Inflammatory macrophage treated with lipopolysaccharide for 4 hours (primary cell): ENCODE measurements at places on chromosomes 3 and 15.

DNA sequence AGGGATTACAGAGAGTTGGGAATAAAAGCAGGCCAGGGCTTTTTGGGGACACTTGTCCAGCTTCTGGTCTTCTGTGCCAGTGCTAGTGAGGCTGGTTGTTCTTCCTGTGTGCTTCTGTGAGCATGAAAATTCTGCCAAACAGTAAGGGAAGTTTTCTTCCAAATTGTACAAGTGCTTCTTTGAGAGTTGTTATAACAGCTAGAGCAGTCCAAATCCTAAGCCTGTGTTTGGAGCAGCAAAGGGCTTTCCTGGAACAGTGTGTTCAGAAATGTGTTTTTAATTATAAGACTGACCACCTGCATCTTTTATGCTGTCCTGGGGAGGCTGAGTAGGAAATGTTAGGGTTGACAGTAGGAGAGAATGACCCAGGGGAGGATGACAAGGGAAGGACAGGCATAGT, 223.0 kb upstream of the P2RY1 start:
- no peak for DNase-seq

GRCh38 chr3:58799271-58799670, 132.7 kb upstream of the FAM3D start:
- no peak for DNase-seq

DNA sequence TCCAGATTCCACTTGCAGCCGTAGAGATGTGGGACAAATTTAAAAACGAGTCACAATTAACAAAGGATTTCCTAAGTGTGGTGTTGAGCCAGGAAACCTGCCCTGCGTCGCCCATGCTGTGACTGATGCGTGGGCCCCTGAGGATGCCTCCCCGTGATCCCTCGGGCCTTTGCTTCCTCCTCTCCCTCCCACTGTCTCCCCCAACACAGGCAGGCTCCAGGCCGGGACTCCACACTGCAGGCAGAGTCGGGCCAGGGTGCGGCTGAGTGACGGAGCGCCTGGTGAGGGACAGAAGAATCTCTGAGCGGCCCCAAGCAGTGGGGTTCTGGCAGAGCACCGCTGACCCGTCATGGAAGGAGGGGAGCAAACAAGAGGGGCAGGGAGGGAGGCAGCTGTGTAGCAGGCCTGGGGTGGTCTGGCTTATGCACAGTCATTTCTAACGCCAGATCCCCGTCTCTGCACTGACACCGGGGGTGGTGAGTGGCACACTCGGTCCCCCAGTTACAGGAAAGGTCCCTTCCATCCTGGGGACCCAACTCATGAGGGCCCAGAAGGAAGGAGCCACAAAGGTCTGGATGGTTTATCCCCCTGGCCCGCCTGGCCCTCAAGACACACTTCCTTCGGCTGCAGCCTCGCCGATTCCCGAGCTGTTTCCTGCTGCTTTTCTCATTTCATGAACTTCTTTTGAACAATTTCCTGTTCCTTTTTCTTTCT, 91.0 kb downstream of the XXYLT1 start:
- DNase-seq: no peak

DNA sequence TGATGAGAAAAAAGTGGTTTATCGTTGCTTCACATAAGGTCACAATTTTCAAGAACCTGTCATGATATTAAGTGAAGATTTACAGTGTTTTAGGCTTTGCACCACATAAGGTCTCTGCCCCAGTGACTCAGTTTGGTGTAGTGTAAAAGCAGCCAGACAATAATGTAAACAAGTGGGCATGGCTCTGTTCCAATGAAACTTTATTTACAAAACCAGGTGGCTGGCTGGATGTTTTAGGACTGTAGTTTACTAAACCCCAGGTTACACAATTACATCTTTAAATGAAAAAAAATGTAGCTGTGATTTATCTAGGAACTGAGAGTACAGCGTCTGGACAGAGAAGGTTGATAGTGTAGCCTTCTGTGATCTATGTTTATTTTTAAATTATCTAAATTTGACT, 9.7 kb upstream of the FBXL22 start:
- DNase-seq: no peak

DNA sequence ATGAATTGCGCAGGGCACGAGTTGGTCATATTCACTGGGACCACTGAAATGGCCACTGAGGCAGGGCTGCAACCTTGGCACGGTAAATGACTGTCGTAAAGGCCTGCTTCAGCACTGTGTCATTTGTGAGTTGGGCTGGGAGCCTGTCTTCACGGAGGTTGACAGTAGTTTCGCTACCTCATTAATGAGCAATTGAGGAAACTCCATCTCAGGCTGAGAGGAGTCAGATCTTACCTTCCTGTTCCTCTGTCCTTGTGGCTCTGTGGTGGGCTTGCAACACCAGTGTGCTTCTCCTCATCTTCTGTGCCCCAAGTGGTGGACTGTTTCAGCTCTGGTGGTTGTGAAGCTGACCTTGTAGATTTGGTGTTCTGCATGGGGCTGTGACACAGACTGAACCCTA, 80.1 kb upstream of the EIF1B start:
- peak; percentile 94 for DNase-seq

GRCh38 chr3:127456471-127457093, 134.0 kb downstream of the TPRA1 start:
- peak; percentile 44 for DNase-seq

- no peak for DNase-seq
These were observed 19.1 kb downstream of the FAM81A start for GRCh38 chr15:59457103-59457502.

DNA sequence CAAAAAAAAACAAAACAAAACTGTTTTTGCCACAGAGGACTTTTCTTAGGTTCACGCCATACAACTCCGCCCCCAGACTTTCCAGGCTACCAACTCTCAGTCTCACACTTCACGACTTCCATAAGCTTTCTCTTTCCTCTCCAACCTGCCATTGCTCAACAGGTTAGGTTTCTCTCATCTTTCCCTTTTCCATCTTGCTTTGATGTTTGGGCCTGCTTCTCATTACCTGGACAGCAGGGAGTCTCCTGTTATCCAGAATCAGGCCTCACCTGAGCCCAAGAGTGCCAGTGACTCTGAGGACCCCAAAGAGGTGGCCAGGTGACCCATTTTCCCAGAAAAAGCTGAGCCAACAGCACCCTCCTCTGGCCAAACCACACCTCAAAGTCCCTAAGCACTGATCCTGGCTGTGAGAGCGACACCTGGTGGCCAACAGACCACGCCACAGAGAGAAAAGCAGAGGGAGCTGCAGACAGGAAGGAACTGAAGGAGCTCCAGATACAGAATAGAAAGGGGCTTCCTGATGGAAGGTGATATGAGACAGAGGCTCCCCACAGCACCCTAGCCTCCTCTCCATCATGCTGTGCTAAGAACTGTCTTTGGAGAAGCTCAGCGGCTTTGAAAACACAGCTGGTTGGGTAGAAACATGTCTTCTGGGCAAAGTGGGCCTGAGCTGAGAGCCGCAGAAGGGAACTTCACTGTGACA, 4.0 kb downstream of the CCDC51 start:
- peak; percentile 80 for DNase-seq
